ENCODE measurements at places on chromosomes 3 and 15.

- DNase-seq: no peak
Measured at GRCh38 chr3:4897765-4898453, 81.3 kb upstream of the BHLHE40 start.

GRCh38 chr3:196531418-196531817, 16.3 kb upstream of the SMCO1 start:
- DNase-seq: no peak

DNA sequence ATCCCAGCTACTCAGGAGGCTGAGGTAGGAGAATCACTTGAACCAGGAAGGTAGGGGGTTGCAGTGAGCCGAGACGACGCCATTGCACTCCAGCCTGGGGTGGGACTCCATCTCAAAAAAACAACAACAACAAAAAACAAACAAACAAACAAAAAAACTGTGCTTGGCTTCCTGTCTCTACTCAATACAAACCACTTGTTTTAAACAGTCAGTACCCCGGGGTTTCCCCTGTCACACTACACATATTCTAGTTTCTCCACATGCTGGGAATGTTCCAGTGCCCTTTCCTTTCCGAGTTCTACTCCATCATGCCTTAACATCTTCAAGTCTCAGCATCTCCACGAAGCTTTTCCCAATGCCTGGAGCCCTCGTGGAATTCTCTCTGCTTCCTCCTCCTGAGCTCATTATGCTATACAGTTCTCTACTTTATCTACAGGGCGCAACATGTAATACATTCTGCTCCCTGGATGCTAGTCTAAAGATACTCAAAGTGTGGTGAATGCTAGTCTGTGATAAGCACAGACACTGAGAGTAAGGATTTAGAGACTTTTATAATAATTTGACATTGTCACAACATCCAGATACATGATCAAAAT, 7.8 kb downstream of the EMC3 start:
- no peak for DNase-seq

DNA sequence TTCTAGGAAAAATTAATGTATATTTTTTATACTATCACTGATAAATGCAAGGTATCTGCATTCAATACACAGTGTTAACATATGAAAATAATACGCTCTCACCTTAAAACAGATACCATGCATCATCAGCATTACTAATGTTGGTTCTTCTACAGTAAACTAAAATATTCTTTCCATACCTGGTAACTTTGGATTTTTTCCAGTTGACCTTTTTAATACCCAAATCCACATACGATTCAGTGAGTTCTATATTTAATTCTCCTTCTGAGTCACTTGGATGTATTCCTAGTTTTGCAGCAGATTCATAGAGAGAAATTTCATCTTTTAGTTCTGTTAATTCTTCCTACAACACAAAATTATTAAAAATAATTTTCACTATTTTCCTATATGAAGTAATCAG, 29.9 kb downstream of the CEP152 start:
- DNase-seq: no peak

- DNase-seq: no peak
Measured at GRCh38 chr15:101461097-101461496, 28.4 kb downstream of the PCSK6 start.

DNA sequence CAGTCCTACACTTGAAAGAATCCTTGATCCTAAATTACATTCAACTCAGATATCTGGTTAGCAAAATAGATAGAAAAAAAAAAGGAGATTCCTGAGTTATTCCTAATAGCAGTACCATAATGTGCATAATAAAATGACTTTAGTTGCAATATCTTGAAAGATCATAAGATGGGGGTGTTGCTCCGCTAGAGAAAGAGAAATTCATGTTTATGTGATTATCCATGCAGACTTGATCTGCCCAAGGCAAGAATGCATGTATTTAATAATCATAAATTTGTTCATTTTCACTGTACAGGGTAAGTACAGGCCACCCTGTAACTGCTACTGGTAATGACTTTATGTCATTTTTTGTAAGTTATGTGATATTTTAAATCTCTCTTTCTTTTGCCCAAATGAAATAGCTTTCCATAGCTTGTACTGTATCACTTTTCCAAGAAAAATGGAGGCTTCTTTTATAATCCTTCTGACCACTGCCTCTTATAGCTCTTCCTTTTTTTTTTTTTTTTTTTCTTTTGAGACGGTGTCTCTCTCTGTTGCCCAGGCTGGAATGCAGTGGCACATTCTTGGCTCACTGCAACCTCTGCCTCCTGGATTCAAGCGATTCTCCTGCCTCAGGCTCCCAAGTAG, 84.6 kb downstream of the HCN4 start:
- no peak for DNase-seq

- no peak for DNase-seq
Measured at GRCh38 chr15:61141497-61142125, 87.5 kb downstream of the RORA start.

DNA sequence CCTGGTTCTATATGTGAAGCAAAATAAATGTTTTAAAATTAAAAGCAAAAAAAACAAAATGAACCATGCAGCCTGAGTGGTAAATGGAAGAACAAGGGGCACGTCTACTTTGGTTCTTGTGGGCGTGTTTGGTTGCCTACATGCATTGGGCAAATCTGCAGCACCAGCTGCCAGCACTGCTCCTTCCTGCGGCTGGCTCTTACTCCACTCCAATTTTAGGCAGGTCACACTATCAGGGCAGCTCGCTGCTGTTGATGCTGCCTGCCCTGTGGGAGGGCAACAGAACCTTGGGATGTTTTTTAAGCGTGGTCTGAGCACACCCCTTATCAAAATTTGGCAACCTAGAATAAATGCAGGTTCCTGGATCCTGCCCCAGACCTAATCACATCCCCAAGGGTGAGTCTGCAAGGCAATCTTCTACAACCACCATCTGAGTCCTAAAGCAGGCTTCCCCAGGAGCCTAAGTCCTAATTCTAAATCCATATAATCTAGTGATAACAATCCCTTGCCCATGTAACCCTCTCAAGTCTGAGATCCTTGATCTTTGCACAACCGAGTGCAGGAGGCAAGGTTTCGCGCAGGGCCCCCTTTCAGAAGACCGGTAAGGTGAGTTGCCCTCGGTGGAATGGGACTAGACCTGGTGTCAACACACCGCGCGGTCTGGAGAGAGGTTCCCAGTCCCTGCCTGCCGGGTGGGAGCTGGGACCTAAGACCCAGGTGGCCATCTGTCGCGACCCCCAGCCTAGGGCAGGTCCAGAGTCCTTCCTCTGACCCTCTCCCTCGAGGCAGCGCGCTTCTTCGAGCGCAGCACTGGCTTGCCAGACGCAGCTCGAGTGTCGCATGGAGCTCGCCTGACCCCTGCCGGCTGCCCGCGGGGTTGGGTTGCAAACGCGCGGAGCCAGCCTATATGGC, 15.9 kb downstream of the IVD start:
- DNase-seq: peak; percentile 79

DNA sequence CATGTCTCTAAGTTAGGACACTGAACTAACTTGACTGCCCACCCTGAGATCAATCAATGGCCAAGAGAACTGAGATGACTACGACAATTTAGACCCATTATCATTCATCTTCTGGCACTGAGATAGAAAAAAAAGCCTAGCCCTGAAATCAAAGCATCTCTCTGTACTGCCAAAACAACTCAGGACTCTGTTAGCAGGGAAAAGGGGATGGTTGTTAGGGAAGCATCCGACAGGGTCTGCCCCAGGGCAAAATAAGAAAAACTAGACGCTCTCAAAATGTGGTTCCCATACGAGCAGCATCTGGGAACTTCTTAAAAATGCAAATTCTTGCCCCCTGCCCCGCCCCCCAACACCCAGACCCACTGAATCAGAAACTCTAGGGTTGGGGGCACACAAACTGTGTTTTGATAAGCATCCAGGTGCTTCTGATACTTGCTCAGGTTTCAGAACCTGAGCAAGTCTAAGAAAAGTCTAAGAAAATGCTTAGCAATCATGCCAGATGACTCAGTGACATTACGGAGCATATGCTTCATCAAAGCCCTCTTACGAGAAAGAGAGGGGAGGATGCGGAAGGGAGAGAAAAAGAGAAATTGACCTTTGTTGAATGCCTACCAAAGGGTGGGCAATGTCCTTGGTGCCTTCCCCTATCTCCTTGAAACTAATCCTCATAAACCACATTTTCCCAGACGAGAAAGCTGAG, 172.8 kb upstream of the HES1 start:
- DNase-seq: no peak

DNA sequence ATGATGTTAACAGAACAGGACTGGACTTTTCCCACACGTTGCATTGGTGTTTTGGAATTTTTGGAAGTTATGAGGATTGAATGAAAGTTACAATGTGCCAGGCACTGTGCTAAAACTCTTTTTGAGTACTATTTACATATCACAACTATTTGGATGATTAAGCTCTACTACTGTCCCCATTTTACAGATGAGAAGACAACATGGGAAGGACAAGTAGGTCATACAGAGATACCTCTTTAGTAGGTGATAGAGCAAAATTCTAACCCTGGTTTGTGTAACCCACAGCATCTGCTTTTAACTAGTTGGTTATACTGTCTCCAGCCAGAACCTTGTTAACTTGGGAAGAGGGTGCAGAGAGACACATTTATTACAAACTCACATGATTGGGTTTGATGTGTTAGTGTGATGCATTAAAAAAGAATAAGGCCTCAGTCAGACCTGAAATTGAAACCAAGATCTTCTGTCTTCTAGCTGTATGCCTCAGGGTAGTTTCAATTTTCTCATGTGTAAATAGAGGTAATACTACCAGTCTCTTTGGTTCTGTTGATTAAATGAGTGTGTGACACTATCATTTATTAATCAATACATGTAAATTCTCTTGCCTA, 1.4 kb downstream of the NDUFB4 start:
- no peak for DNase-seq

- DNase-seq: no peak
Measured at GRCh38 chr3:124676236-124676635, 54.0 kb upstream of the UMPS start.

DNA sequence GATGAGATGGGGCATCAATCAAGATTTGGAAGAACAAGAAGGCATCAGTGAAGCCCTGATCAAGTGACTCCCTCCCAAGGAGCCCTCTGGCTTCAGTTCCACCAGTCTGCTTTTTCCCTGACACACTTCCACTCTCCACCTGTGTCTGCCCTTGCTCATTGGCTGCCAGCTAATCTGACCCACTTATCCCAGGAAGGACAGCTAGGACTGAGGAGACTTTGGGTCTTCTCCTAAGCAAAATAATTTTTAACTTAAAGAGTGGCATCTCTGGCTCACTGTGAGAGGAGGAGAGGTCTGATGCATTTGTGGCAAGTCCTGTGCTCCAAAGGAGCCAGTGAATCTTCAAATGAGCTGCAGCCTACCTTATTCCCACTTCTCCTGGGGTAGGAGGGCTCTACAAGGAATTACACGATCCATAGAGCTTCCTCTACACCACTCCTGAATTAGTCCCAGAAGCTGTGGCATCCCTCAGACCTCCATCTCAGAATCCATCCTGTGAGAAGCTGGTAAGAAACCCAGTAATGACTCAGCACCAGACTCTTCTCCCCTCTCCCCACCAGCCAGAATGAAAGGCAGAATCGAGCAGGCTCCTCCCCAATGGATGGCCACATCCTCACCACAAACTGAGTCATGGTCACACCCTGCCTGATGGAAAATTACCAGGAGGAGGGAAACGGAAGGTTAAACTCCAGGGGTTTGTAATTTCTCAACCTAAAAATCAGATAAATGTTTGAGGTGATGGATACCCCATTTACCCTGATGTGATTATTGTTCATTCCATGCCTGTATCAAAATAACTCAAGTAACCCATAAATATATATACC, 6.3 kb upstream of the PKM start:
- DNase-seq: peak; percentile 47

- no peak for DNase-seq
Measured at GRCh38 chr3:187802928-187803259, 57.6 kb upstream of the BCL6 start.

GRCh38 chr3:151804267-151804666, 9.6 kb upstream of the AADAC start:
- no peak for DNase-seq

GRCh38 chr3:111700054-111700453, 104.9 kb upstream of the ZBED2 start:
- DNase-seq: no peak

DNA sequence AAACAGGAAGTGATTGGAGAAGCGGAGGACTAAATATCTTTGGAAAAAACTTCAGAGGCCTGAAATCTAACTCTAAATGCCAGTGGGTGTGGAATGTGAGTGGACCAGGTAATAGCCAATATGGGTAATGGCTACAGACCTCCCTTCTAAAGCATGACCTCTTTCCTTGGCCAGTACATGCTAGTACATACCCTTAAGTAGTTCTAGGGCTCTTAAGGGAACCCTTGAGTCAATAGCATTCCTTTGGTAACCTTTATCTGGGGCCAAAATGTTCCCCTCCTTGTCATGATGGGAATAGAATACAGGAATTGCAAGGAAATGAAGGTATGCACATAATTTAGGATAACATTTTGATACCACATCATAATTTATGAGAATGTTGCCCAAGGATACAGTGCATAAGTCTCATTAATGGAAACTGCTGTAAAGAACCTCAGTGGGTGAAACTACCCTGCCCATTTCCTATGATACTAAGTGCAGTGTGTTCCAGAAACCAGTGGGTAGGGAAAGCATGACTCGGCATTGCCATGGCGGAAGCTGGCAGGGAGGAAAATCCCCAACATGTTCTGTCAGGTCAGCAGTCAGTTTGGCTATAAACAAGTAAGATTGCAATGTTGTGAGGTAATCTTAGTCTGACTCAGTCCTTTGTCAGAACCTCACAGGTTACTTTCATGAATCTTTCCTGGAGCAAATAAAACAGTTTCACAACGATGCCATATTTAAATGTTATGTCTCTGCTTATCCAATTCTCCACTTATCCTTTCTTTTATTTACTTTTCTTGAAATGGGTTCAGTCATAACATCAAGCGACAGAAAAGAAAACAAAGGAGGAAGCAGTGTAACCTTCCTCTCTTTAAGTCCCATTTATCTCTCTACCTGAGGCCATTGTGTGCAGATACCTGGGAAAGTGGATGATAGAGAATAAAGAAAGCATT, 23.5 kb upstream of the RAP2B start:
- peak; percentile 65 for DNase-seq

DNA sequence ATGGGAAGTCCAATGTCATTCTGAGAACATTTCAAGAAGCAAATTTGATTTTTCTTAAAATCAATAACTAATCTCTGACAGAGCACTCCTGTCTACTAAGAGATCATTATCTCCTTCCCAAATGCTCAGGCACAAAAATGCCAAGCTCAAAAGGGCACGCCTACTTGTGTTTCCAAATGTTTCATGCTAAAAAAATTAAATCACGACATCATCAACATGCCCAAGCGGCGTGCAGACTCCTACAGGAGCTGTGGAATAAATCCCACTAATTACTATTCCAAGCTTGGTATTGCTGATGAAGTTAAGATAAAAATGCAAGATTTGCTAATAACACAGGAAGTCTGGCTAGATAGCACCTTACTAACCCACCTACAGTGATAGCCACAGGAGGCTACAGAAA, 140.8 kb downstream of the OSBPL10 start:
- DNase-seq: no peak

DNA sequence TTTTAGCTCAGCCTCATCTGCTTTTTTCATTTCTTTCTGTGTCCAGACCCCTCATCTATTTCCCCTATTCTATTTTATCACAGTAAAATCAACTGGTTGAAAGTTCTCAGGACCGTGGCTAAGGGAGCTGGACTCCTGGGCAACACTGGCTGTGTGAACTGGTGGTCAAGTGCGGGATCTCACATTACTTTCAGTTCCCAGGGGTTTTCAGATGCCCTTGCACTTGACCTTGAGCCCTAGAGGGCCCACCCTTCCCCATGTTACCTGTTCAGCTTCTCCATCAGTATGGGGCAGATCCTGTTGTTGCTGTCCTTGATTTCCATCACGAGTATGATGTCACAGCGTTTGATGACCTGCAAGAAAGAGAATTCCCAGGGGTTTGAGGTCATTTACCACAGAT, 2.8 kb downstream of the DNASE1L3 start:
- DNase-seq: no peak

All from Caco-2 (cell line).